ENCODE measurements at places on chromosomes 3 and 15. TPM values are rescaled to one million over a fixed set of nuclear protein-coding genes. Genes with fewer than 3 reads are reported as not detected.

The CGNL1 gene
- total RNA-seq, result 9.0 TPM

The SCAPER gene
- 19.5 TPM for total RNA-seq

The TMEM40 gene
- 237 TPM for total RNA-seq

The SV2B gene
- total RNA-seq, result 0.28 TPM

The PIAS1 gene
- total RNA-seq, result 24.4 TPM

The FGF12 gene
- 0.72 TPM for total RNA-seq

The UACA gene
- total RNA-seq, result 33.4 TPM

The UQCRC1 gene
- 258 TPM for total RNA-seq

The BHLHE40 gene
- 266 TPM for total RNA-seq

The RBMS3 gene
- 3.4 TPM for total RNA-seq

The HDDC3 gene
- total RNA-seq, result 10.6 TPM

The ITIH1 gene
- 0.12 TPM for total RNA-seq

The OSTN gene
- not detected for total RNA-seq

The CASR gene
- not detected for total RNA-seq

The CADM2 gene
- total RNA-seq, result not detected

The RLBP1 gene
- total RNA-seq, result not detected

The GOLGA8T gene
- total RNA-seq, result not detected

The HDAC11 gene
- total RNA-seq, result 15.9 TPM

The IMPDH2 gene
- 270 TPM for total RNA-seq

The GOLGA6L10 gene
- 3.9 TPM for total RNA-seq

The C2CD4A gene
- 0.44 TPM for total RNA-seq

The SLC15A2 gene
- total RNA-seq, result 3.8 TPM

The GOLGA6A gene
- 0.08 TPM for total RNA-seq

The SLC2A2 gene
- total RNA-seq, result not detected

The MAPK6 gene
- 83.9 TPM for total RNA-seq

The NGRN gene
- total RNA-seq, result 41.0 TPM

The MIX23 gene
- total RNA-seq, result 43.3 TPM

The PBRM1 gene
- 41.6 TPM for total RNA-seq

The IL17RD gene
- total RNA-seq, result 2.4 TPM

The SI gene
- not detected for total RNA-seq

The IL17RE gene
- total RNA-seq, result 12.9 TPM

Measured in esophagus mucosa (tissue), 1 donor.